NCI-H1105 (cell line): ENCODE measurements at places on chromosomes 1 and 21.

DNA sequence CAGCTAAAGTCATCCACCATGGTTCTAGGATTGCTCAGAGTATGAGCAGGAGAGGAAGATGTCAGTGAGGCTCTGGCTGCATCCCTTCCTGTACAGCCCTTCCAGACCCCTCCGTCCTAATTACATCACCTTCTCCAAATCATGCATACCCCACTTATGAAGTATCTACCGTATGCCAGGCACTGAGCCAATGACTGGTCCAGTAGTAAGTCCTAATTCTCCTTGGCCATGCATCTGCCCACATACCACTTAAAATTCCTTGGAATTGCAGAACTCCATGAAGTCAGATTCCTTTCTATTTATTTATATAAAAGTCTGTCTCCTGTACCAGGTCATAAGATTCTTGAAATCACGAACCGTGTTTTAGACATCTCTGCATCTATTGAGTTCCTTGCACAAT lies 106.1 kb downstream of the SEC16B start:
- no peak for DNase-seq

GRCh38 chr1:213905344-213905743 lies 82.4 kb upstream of the PROX1 start:
- DNase-seq: no peak

DNA sequence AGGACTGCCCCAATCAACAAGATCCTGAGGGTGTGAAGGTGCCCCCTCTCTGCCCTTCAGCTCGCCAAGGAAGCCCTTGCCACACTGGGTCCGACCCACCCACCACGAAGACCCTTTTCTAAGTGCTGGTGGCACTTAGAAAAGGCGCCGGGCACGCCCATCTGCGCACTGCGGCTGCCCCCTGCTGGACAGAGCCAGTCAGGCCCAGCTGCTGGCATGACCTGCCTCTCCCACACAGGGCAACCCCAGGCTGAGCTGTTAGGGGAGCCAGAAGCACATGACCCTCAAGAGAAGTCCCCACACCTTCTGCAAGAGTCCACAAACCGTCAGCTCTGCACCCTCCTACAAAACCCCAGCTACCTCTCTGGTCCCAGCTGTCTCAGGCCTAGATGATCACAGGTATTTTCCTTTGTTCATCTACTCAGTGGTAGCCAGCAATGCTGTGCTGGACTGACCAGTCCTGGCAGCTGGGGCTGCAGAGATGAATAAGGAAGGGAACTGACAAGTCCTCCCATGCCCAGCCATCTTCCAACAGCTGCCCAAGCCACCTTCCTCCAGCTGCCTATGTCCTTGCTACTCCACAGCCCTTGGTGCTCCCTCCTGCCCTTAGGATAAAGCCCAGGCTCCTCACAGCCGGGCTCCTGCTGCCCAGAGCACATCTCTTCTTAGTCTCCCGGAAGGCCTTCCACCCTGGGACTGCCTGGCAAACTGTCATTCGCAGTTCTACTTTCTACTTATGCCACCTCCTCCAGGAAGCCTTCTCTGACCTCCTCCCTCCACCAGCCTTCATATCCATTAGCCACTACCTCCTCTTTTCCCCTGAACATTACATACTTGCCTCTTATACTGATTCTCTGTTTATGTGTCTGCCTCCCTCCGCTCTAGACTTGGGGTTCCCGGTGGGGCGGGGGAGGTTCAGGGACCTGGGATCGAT lies 39.8 kb upstream of the ZC3H12A start:
- DNase-seq: peak; percentile 46

GRCh38 chr1:81174052-81174451 lies 626.7 kb upstream of the ADGRL2 start:
- DNase-seq: no peak

DNA sequence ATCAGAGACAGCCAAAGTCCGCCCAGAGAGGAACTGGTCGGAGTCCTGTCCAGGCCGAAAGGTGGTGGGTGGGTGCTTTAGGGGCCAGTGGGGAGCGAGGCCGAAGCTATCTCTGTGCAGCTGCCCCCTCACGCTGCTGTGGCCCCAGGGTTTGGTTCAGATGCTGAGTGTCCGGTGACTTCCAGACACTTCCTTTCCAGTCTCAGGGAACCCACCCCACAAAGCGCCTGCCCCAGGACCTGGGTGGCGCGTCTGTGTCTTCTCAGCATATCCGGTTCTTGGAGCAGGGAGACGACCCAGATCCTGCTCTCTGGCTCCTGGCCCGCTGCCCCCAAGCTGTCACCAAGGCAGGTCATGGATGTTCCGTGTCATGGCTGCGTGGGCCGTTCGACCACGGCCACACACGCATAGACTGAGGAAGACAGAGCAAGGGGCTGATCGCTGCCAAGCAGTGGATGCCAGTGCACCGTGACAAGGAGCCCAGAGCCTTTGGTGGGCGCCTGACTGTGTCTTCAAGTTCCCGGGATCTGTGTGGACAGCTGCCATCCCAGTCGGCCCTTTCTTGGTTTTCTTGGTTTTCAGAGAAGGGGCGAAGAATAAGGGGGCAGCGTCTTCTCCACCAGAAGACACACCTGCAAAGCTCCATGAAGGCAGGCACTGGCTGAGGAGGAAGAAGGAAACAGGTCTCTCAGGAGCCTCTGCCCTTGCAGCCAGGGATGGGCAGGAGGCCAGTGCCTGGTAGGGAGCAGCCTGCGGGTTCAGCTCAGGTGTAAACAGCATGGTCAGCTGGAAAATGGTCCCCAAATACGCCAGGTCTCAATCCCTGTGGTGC lies 22.9 kb upstream of the COL18A1 start:
- no peak for DNase-seq

DNA sequence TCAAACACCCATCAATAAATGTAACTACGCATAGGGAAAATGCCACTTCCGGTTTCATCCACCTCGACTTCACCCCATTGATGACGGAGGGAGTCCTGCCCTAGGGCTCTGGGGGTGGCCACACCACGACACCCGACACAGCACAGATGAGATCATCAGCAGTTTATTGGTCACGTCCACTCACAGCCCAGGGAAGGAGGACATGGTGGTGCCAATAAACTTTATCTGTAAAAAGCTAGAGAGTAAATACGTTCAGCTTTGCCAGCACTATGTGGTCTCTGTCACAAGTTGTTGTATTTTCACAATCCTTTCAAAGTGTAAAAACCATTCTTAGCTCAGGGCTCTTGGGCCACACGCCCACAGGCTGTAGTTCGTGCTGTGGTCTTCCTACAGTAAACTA lies 16.3 kb downstream of the SETD4 start:
- no peak for DNase-seq

GRCh38 chr1:109263597-109264378 lies 14.4 kb downstream of the CELSR2 start:
- no peak for DNase-seq

GRCh38 chr1:41046347-41046775 lies 24.8 kb upstream of the SLFNL1 start:
- DNase-seq: no peak

- no peak for DNase-seq
These were observed 45.9 kb downstream of the PIK3R3 start for GRCh38 chr1:46086576-46086975.

- no peak for DNase-seq
These were observed 240.6 kb downstream of the NUF2 start for GRCh38 chr1:163562355-163562754.

- DNase-seq: no peak
These were observed 32.9 kb downstream of the TP73 start for GRCh38 chr1:3685222-3685621.

DNA sequence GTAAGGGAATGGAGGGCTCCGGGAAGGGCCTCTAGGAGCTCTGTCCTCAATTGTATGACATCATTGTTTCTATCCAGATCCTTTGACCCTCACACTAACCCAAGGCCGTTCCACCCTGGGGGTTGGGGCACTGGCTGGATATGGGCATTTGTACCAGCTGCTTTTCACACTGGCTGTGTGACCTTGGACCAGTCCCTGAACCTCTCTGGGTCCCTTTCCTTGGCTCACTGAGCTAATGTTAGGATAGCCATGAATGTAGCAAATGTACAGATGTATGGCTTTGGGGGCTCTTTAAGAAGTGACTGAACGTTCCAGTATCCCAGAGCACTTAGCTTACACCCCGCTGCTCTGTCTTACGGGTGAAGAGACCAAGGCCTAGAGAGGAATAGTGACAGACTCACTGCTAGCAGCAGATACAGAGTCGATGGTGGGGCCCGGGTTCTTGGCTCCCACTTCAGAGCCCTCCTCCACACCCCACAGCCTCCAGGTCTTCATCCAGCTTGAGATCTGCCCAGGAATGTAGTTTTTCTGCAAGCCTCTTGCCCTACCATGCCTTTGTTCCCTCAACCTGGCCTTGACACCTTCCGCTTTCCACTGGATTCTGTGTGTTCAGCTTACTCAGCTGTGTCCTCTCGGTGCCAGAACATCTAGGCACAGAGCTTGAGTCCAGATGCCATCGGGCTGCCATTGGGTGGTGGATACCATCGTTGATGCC lies 14.6 kb upstream of the UBL4B start:
- no peak for DNase-seq

DNA sequence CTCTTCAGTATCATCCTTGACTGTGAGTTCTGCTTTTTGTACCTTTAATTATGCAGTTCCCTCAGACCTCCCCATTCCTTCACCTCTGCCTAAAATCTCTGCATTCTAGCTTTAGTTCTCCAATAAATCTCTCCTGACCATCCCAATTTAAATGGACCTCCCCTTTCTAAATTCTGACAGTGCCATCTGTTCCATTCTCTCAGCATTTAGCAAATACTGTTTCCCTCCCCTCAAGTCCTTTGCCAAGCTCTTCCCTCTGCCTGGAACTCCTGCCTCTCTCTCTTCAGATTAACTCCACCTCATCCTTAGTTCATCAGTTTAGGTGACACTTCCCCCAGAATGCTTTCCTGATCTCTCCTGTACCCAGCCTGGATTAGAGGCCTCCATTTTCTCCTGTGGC lies 54.0 kb upstream of the JUN start:
- no peak for DNase-seq

GRCh38 chr21:25573409-25574206 lies 33.7 kb downstream of the MRPL39 start:
- DNase-seq: no peak

DNA sequence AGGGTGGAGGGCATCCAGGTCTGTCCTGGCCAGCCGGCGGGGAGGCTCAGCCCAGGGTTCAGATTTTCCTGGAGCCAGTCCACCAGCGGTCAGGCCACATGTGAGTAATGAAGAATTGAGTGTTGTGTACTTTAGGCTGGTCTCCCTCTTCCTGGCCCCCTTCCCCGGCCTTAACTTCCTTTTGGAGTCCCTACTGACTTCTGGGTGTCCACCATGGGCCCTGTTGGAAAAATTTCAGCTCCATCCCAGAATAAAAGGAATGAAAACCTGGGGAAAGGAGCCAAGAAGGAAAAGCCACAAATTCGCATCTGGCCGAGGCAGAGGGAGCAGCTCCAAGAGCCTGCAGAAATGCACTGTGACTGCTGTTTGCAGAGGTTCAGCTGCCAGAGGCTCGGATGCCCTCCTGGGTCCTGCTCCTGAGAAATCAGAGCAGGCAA lies 35.5 kb upstream of the HHAT start:
- no peak for DNase-seq

- DNase-seq: no peak
These were observed 44.4 kb upstream of the DHCR24 start for GRCh38 chr1:54931275-54931840.

DNA sequence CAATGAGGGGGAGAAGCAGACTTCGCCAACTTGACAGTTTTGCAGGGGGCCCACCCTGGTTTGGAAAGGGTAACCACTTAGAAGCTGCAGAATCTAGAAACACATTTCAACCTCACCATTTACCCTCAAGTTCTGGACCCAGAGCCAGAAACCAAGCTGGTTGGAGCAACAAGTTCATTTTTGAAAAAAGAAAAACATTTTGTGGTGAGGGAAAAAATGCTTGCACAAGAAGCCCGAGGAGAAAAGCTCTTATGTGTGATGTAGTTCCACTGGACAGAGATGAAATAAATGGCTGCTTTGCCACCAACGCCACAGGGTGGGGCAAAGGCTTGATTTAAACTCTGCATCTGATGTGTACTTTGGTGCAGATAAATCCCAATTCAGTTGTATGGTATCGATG lies 10.6 kb upstream of the NGF start:
- DNase-seq: no peak

DNA sequence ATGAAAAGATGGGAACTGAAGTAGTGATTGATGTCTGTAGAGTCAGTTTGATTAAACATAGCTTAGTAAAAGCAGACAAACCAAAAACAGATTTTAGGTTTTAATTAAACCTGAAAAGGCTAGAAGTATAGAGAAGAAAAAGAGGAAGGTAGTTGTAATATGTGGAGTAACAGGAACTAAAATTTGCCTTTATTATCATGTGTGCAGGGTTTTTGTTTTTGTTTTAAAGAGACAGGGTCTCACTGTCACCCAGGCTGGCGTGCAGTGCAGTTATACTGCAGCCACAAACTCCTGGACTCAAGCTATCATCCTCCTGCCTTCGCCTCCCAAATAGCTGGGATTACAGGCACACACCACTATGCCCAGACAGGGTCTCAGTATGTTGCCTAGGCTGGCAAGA lies 6.0 kb downstream of the TOR1AIP1 start:
- DNase-seq: no peak

DNA sequence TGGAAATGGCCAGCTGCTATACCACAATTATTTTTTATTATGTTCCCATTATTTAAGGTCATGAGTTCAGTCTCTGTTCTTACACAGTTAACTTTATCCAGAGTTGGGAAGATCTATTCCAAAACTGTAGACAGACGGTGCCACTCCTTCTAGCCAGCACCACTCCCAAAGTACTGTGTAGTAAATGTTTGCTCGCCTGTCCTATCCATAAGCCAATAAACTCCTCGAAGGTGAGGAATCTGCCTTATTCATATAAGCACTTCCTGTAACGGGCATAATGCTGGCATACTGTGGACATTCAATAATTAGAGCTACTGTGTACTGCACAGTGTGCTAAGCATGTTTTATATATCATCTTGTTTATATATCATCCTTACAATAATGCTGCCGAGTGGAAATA lies 26.1 kb upstream of the STMN1 start:
- no peak for DNase-seq

- no peak for DNase-seq
These were observed 35.1 kb downstream of the LPAR3 start for GRCh38 chr1:84857906-84858305.

GRCh38 chr1:182570611-182570970 lies 18.5 kb downstream of the RNASEL start:
- no peak for DNase-seq
